ENCODE measurements at places on chromosomes 2 and 18.

DNA sequence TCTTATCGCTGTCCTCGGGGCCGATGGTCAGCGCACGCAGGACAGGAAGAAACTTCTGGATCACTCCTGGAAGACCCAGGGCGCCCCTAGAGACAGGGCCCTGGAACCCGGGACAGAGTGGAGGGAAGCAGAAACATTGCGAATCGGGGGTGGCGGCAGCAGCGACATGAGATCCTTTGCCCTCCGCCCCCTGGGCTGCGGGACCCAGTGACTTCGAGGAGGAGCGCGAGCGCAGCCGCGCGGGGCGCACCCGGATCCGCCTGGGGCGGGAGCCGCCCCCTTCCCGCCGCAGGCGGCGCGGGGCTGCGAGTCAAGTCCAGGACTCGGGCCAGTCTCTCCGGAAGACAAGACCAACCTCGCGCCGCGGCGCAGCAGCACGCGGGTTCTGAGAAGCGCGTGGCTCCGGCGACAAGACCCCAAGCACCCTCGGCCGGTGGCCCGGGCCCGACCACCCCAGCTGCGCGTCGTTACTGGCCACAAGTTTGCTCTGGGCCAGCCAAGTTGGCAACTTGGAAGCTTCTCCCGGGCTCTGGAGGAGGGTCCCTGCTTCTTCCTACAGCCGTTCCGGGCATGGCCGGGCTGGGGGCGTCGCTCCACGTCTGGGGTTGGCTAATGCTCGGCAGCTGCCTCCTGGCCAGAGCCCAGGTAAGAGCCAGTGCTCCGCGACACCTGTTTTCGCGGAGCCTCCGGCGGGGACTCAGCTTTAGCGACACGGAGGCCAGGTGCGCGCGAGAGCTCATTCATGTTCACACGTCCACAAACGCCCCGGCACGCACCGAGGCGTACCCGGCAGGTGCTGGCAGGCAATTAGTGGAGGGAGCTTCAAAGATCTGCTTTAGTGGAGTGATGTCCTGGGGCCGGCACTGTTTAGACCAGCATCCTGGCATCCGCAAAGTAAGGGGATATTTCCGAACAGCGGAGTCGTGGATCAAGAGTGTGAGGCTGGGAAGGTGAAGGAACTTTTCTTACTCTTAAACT, at the start of gene PTH2R:
TSS of gene PTH2R (plus strand) at position 319 of the 978 bp plus-strand sequence. CDS start at position 571, 252 bp downstream.
- DNase-seq = no peak

DNA sequence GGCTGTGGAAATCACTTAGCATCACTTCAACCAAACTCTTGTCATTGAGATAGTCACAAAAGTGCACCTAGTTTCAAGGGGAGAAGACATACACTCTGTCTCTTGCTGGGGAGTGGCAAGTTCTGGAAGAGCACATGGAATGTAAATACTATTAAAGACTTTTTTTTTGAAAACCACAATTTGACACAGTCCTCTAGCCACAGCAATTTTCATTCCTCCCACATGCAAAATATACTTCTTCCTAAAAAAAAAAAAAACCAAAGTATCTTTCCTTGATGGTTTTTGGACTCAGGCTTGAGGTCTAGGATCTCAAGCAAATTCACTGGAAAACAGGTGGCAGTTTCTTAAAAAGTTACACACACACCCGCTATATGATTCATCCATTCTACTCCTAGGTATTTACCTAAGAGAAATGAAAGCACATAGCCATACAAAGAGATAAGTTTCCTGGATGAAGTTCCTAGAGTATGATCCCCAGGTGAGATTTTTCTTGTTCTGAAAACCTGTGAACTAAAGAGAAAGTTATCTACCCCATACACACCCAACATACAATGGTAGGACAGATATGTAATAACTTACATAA, 295.8 kb downstream of the SP3 start:
- no peak for DNase-seq

DNA sequence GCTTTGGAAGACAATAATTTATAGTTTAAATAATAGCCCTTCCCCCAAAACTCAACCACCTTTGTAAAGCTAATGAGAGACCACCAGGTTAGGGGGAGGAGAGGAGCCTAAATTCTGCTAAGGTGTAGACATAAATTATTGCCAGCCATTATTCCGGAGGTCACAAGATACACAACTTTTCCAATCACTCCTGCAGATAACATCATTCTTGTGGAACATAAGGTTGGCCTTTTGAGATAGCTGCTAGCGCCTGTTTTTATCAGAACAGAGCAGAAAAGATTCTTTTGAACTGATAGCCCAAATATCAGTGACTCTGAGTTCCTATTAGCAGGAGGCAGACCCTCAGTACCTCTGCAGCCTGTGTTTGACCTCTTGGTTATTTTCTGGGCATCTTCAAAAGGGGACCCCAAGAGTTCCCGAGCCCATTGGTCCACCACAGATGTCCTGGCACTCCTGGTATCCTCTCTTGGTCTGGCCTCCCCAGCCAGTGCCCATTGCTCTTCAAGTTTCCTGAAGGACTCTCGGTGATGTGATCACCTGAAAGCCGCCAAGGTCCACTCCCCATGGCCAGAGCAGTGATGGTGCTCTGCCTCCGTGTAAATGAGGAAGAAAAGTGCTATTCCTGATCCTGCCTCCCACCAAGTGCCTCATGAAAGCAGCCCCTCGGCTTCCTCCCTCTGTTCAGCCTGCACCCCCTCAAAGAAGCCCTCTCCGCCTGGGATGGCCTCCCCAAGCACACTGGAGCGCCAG, 38.5 kb upstream of the LAPTM4A start:
- DNase-seq = no peak

- DNase-seq = no peak
Measured at GRCh38 chr2:73408198-73408597, 22.6 kb downstream of the ALMS1 start.

DNA sequence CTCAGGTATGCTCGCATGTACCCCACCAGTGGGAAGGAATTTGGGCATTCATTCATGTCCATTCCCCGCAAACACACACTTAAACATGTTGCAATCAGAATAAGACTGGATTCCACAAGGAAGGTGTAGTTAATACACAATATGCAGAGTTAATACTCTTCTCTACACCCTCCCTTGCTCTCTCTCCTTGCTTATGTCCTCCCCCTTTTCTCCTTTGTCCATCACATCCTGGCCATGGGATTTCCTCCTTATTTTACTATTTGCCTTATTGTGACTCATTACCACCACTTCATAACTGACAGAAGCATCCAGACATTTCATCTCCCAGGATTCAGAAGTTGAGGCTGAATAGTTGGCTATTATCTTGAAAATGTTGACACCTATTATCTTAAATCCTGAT, 473.8 kb upstream of the SPHKAP start:
- DNase-seq = no peak
